HuH-7 (cell line): ENCODE measurements at places on chromosomes 16 and 17.

DNA sequence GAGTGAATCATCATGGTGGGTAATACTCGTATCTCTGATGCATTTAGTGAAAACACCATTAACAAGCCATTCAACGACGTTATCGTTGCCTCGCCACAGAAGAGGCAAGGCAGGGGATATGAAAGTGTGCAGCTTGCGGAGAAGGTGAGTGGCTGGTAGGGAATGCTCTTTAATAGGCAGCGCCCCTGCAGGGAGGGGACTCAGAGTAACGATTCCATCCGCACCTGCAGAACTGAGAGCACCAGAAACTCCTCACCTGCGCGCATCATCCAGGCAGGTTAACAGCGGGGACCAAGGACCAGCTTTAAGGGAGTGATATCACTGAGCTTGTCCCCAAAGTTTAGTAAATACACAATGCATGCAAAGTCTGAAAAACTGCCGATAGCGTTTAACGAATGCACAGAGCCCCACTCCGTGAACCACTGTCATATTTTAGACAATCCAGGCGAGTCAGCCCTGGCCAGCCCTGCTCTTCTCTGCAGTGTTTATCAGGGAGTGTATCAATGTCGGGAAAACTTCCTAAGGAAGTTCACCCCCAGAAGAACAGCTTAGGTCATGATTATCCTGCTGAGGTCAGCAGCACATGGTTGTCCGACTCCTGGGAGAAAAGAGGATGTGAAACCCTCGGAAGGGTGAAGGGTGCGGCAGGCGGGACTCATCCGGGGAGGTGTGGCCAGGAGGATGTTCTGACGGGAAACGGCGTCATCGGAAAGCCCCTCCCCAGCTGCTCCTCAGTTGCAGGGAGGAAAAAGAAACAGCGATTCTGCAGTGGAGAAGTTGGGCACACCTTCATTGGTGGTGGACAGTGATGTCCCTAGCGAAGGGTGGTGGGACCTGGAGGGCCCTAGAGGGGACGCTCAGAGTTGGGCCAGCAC lies 68.5 kb upstream of the DNAH17 start:
- no peak for DNase-seq

GRCh38 chr17:4365103-4365627 lies 1.3 kb downstream of the UBE2G1 start:
- peak; percentile 90 for DNase-seq

GRCh38 chr16:69105501-69106361 lies at the start of gene HAS3:
Gene HAS3 (plus strand): TSS chr16:69105653. CDS start chr16:69109396, 3,743 bp downstream.
- peak; percentile 80 for DNase-seq

- no peak for DNase-seq
Measured at GRCh38 chr16:769184-769784, 8.8 kb downstream of the MSLN start.

GRCh38 chr16:85092851-85093250 lies 19.4 kb downstream of the CIBAR2 start:
- no peak for DNase-seq
